ENCODE measurements at places on chromosomes 2 and 18. TPM values are rescaled to one million over a fixed set of nuclear protein-coding genes. Genes with fewer than 3 reads are reported as not detected.

UGT1A9 gene
- total RNA-seq = 6.0 TPM

CRYBA2 gene
- not detected for total RNA-seq

SOX11 gene
- not detected for total RNA-seq

CXCR2 gene
- total RNA-seq = 0.03 TPM

TBR1 gene
- total RNA-seq = 0.05 TPM

KRTCAP3 gene
- 0.76 TPM for total RNA-seq

PRSS56 gene
- 0.14 TPM for total RNA-seq

NMUR1 gene
- not detected for total RNA-seq

TGFA gene
- 7.6 TPM for total RNA-seq

SNRPD1 gene
- 187 TPM for total RNA-seq

ANKMY1 gene
- 12.1 TPM for total RNA-seq

ZBTB7C gene
- 0.02 TPM for total RNA-seq

GKN1 gene
- total RNA-seq = 0.83 TPM

TXNDC2 gene
- total RNA-seq = 0.10 TPM

ABCB11 gene
- total RNA-seq = 0.01 TPM

GAL3ST2 gene
- total RNA-seq = 0.34 TPM

MFSD2B gene
- total RNA-seq = 0.14 TPM

TRIB2 gene
- 0.37 TPM for total RNA-seq

TMEM200C gene
- not detected for total RNA-seq

ANKRD30BL gene
- not detected for total RNA-seq

DCDC2C gene
- 0.55 TPM for total RNA-seq

CROCC2 gene
- not detected for total RNA-seq

C1GALT1C1L gene
- total RNA-seq = 1.7 TPM

UBE2F gene
- 54.0 TPM for total RNA-seq

ALPP gene
- 0.75 TPM for total RNA-seq

INO80B gene
- 55.7 TPM for total RNA-seq

HDHD2 gene
- total RNA-seq = 10.8 TPM

ATP5MC3 gene
- total RNA-seq = 383 TPM

SPATS2L gene
- 132 TPM for total RNA-seq

All from A549 treated with CORT108297 at 1 μM for 4 hours (cell line).